ENCODE measurements at places on chromosomes 5 and 9.
A peak's percentile ranks its signal among the peaks of the same experiment; 100 is the strongest.

- ATAC-seq, result peak; percentile 60
Observed at GRCh38 chr5:176995896-176996767, 10.4 kb downstream of the UIMC1 start.

GRCh38 chr5:180318456-180319089 lies 26.7 kb upstream of the MAPK9 start:
- no peak for ATAC-seq

DNA sequence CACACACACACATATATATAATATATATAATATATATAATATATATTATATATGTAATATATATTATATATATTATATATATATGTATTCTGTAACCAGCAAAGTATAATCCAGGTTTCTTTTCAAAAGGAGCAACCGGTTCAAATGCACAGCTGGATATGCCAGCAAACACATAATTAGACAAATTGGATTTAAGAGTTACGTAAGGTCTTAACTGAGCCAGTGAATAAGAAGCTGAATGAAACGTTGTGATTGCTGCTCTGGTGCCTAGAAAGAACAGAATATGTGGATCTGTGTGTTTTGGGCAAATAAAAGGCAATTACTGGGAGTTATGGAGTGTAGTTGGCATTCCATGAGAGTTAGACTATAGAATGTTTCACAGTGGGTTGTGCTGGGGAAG lies 178.1 kb downstream of the SLF1 start:
- no peak for ATAC-seq

DNA sequence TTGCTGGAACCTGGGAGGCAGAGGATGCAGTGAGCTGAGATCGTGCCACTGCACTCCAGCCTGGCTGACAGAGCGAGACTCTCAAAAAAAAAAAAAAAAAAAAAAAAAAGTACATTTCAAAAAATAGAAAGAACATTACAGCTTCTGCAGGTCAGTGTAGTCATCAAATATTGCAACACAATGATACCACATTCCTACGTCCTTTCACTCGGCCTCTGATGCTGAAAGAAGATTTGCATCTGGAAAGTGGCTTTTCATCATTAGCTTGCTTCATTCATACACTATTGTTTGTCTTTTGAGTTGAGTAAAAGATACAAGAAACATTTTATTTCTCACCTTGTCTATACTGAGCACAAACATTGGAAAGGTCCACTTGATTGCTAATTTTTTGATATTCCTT lies 59.6 kb upstream of the CPLANE1 start:
- ATAC-seq, result no peak

DNA sequence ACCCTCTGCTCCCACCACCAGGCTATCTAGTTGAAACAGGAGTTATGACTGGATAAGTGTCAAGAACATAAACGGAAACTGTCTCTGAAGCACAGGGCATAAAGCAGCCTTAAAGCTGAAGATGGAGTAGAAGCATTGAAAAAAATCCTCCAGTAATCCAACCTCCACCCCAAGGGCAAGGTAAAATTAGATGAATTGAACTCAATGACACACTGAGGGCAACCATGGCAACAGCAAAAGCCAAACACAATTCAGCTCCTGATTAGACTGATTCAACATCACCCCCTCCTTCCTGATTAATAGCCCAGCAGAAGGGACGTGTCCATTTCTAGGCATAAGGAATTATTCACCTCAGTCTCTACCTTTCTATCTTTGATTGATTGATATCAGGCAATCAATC lies 183.2 kb upstream of the MAP3K1 start:
- no peak for ATAC-seq

Measured in activated CD4-positive, CD25-positive, alpha-beta regulatory T cell treated with anti-CD3 and anti-CD28 coated beads, Interleukin-2, amount 50 U/mL, for 24 hours (primary cell).